ENCODE measurements at places on chromosomes 16 and 17.

GRCh38 chr16:52725043-52725442 is 178.1 kb upstream of the TOX3 start:
- no peak for DNase-seq

DNA sequence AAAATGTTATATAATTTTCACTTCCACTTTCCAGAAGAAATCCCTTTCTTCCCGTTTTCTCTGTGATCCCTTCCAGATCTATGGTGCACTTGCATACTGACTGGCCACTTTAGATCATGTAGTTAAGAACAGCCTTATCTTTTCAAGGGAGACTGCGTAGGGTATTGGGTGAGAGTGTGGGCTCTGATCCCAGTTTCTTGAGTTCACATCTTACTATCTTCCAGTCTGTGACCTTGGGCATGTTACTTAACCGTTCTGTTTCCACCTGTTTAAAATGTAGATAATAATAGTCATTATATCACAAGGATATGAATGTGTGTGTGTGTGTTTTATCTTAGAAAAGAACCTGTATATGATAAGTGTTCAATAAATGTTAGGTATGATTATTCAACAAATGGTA is 83.7 kb downstream of the TANGO6 start:
- no peak for DNase-seq

- DNase-seq: no peak
These were observed 7.1 kb downstream of the IRX5 start for GRCh38 chr16:54937671-54938211.

DNA sequence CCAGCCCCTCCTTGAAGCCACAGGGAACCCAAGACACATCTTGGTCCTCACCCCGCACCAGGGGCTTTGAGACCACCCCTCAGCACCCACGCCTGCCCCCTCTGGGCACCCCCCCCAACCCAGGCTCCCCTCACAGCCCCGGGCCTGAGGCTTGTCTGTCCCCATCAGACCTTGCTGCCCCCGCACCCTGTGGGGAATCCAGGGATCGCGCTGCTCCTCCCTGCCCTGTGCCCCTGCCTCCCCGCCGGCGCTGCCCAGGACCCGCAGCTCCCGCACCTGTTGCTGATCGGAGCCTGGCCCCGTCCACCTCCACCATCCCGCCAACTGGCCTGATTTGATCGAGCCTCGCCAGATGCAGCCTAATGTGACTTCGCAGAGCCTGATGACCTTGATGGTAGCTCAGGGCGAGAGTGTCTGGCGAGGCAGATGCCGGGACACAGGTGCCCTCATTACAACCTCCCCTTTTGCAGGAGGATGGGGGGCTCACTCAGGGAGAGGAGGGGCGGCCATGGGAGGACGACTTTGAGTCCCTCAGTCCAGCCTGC is 29.0 kb downstream of the SLC25A10 start:
- DNase-seq: no peak

DNA sequence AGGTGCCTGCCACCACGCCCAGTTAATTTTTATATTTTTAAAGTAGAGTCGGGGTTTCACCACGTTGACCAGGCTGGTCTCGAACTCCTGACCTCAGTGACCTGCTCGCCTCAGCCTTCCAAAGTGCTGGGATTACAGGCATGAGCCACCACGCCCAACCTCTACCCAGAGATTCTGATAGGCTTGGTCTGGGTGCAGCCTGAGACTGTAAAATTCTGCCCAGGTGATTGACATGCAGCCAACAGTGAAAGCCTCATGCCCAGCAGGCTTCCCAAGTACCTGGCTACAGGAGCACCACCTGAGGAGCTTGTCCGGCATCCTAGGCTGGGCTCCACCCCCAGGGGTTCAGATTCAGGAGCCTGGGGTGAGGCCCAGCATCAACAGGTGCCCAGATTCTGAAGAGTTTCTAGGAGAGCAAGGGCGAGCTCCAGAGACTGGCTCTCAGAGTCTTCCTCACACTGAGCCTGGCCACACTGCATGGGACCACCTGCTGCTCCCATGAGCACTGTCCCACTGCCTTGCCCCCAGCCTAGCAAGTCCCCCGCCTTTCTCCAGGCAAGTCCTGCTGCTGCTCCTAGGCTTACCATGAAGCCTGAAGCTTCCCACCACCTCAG is 16.6 kb downstream of the ZNF385C start:
- no peak for DNase-seq

DNA sequence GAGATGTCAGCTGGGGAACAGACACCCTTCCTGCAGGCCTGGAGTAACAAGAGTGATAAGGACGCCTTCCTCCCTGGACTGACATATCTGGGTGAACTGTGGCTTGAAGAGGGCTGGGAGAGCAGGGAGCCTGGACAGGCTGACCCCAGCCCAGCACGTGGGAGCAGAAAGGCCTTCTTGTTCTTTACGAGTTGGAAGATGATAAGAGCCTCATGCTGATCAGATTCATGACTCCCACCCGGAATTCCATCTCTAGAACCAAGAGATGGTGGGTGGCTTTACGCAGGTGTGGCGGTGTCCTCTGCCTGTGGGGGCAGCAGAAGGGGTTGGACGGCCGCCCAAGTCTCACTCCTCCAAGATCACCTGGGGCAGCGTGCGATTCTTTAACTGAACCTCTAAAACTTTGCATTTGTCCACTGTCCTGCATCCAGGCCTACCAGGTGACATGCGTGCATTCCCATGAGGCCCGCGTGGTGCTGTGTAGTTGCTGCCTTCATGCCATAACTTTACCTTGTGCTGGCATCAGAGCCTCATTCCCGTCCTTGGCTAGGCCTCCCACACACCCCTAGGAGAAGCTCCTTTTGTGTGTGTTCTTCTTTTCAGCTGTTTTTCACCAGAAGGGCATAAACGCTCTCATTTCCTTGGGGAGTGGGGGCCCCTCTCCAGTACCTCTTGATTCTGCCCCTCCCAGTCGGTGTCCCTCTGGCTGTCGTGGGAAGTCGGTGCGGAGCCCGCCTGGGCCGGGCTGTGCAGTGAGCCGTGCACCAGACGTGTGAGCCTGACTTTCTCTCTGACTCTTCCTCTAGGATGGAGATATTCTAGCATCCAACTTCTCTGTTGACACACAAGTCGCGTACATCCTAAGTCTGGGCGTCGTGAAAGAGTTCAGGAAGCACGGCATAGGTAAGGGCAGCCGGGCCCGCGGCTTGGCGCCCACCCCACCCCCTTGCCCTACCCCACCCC is 13.3 kb downstream of the C16orf90 start:
- DNase-seq: no peak

DNA sequence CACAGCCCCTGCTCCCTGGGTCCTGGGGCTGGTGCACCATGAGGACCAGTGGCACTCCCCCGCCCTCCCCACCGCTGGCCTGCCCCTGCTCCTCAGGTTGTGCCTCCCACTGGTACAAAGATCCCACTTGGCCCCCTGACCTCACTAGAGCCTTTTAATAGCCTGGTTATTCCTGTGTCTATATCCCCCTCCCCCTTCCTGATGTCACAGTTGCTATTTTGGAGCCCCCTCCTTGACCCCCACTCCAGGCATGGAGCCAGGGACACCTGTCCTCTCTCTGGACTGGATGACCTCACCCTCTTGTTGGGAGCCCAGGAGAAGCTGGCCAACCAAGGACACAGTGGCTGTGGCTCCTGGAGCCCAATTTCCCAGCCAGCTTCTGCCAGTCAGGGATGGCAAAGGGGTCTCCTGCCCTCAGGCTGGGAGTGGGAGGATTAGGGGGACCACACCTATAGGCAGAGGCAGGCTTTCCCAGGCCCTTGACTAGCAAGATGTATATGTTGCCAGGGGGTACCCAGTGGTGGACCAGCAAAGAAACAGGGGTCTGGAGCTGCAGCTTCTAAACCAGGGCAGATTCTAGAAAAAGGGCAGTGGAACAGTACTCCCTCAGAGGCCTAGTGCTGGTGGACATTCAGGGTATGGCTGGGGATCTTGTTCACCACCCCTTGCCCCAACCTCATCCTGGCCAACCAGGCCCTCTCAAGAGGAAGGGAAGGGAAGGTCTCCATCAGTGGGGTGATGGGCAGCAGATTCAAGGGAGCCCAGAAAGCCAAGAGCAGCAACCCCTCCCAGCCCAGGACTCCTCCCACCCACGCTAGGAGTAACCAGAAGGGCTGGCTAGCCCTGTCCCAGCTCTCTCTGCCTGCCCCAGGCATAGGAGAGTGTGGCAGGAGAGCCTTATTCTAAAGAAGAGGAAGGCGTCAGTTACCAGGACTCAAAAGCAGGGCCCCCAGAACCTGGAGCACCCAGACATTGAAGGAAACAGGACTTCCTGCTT is 10.9 kb downstream of the HDAC5 start:
- DNase-seq: no peak

DNA sequence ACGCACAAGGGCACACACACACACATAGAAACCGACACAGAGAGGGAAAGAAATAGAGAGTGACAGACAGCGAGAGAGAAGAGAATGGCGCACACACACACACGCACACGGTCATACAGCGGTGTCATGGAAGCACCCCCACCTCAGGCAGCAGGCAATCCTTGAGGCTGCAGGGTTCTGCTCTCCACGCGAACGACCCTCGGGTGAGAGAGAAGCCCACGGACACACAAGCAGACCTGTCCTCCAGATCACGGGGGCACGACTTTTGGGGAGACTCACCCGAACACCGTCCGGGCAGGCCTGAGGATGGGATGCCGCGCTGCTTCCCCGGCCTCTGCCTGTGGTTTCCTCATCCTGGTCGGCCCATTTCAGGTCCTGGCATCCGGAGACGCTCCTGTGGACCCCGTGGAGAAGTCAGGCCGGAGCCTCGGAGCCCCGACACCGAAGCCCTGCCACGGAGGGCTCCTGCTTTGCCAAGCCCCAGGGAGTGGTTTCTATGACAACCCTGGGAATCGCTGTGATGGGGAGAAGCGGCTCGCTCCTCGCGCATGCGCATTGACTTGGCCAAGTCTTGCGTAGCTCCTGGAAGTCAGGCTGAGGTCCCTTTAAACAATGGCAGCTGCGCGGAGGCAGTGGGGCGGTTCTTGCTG is 118.2 kb upstream of the KCNJ18 start:
- no peak for DNase-seq

DNA sequence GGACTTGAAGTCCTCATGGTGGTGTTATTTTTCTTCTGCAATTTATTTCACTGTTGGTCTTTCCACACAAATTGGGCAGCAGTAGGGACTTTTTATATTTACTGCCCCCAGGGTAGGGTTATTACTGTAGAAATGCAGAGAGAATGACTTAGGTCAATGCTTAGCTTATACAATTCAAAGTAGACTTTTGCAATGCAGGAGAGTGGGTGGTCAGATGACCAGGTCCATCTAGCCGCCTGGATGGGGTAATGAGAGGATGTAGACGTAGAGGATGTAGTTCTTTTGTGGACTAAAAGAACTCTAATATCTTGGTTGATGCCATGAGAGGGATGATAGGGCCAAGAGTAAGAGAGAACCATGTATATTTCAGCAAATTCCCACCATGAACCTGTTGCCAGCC is 2.7 kb upstream of the KRTAP17-1 start:
- no peak for DNase-seq

DNA sequence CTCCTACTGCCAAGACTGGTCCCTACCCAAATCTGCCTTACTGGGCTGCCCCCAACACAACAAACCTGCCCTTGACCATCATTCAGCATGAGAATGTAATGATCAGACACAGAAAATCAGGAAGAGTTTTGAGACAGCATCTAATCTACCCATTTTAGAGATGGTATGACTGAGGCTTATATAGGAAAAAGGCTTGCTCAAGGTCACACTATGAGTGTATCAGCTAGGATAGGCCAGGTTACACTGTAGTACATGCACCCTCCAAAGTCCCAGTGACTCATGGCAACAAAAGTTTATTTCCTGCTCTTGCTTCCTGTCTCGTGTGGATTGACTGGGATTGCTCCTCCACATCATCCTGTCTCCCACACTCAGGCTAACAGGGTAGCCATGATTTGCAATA is 27.9 kb downstream of the NLRC5 start:
- DNase-seq: no peak

DNA sequence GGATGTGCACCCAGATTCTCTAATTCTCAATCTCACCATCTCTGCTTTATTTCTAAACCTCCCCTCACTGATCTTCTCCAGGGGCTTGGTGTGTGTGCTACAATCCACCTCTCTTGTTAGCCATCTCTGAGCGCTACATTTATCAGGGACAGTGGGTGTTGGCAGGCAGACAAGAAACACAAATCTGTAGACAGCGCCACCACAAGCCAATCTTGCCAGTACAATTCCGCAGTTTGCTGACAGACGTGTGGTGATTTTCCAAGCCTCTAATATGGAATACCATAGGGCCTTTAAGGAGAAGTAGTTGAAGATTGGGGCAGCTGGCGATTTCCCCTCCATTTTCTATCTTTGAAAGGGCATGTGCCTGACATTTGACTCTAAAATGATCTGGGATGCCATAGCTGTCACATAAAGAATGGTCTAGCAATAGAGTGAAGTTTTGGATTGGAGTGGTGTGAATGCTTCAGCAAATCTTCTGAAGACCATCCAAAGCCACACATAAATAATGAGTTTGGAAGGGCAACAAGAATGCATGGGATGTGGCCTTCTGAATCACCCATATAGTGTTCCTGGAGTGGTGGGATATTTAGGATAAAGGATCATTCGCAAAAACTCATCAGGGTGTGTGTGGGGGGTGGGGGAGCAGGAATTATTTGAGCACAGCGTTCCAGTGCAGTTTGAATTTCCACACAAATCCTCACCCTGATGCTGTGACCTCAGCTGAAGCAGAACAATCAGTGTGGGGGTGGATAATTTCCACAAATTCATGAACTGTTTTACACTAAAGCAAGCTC is 12.0 kb upstream of the ANKFN1 start:
- DNase-seq: no peak

DNA sequence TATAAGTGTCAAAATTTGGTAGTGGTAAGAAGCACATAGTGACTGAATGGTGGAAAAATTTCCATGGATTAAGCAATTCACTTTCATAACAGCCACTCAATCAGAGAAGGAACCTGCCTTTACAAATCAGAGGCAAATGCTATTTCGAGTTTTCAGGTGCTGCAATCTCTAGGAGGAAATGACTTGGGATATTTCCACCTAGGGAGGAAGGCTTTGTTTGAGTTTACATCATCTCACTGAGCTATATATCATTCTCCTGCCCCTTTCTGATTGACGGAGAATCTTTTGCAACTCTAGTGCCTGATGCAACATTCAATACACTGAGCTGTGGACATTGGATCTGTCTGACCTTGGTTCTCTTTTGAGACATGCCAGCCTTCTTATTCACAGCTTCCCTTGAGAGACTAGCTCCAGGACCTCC is 26.3 kb downstream of the MARCHF10 start:
- no peak for DNase-seq

Measured in NCI-H2081 (cell line).